ENCODE measurements at places on chromosomes 7 and 10. TPM values are rescaled to one million over a fixed set of nuclear protein-coding genes. Genes with fewer than 3 reads are reported as not detected.

Gene RELN
- total RNA-seq: not detected

DNA sequence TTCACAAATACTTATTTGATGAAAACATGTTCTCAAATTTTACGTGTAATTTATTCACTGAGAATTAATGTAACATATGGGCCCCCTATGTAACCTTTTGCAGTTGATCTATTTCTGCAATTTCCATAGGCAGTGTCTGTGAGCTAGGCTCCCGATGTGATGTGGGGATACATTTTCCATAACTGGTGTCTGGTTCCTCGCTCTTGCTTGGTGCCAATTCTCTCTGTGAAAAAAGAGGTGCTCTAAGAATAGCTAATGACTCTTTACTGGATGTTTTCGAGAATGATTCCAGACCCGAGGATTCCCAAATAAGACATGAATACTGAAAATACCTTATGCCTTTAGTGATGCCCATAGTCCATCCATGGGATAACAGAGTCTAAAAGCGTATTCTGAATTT is 286.7 kb upstream of the FZD8 start:
- no peaks in the 10 kb centered on the region for H3K36me3 ChIP-seq
- no peaks in the 10 kb centered on the region for H3K4me1 ChIP-seq
- H3K27me3 ChIP-seq: no peaks in the 10 kb centered on the region
- no peak for DNase-seq

DNA sequence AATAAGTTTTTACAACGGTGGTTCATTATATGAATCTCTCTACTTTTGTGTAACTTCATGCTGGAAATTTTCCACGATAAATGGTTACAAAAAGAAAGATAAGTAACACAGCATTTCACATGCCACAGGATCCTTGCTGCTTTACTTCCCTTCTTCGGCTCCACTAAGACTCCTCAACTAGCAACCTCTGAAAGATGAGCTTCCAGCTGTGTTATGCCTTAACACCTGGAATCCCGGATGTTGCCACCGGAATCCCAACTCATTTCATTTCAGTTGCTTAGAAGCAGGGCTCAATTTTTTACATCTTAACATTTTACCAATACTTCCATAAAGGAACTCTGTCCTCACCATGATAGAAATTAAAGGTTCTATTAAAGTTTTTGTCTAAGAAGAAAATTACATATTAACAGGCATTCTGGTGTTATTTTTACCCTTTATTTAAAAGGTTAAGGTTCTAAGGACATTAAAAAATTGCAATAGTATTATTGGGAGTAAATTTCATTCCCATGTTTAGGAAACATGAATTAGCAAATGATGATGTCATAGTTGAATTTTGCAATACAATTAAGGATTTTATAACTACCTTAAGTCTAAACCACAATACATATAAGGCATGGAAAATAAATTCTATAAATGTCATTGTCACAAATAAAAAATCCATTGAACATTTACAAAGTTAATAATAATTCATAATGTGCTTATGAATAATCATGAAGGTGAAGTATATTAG is 57.1 kb upstream of the IL6 start:
- no peak overlapping the region for H3K27ac ChIP-seq
- peaks cover 58% of the 10 kb centered on the region for H3K4me1 ChIP-seq
- peaks cover 28% of the 10 kb centered on the region for H3K36me3 ChIP-seq
- peaks cover 11% of the 10 kb centered on the region for H3K27me3 ChIP-seq
- H3K4me3 ChIP-seq: no peak overlapping the region

GRCh38 chr10:103923502-103923901 is 5.5 kb upstream of the STN1 start:
- H3K4me3 ChIP-seq: no peak overlapping the region
- no peaks in the 10 kb centered on the region for H3K27me3 ChIP-seq
- no peaks in the 10 kb centered on the region for H3K36me3 ChIP-seq
- H3K4me1 ChIP-seq: peaks cover 12% of the 10 kb centered on the region

DNA sequence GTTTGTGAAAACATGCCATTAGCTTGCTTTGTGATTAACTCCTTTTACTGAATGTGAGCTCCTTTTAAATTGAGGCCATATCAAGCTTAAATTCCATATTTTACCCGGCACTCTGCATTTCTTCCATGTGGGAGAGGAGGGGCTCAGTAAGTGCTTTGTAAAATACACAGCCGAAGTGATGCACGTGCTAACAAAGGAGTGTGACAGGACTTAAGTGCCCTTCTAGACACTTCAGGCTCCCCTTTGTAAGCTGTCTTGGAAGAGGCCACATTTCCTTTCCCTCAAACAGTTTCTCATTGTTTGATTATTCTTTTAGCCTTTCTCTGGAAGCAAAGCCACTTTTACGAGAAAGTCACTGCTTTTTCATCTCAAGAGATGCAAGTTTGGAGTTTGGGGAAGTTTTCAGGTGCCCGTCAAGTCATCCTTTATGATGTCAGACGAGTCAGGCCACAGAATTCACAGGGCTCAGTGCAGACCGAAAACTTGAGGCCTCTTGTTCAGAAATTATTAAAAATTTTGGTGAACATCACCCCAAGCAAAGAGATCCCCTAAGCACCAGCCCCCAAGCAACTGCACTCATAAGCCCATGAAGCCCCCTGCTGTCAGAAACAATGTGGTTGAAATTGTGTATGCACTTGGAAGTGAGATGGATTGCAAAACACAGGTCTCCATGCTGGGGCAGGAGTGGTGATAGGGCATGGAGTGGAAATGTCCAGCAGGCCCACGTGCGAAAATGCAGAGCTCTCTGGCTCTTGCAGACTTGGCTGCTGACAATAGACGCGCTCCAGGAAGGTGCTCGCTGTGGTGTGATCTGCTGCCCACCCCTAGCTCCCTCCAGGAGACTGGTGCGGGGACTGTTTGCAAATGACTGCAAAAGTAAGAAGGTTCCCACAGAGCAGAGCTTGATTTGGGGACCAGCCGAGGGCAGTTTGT is 11.5 kb downstream of the IKZF1 start:
- peak overlapping the region; percentile 100 for H3K27ac ChIP-seq
- DNase-seq: no peak
- peaks cover 90% of the 10 kb centered on the region for H3K36me3 ChIP-seq
- H3K4me1 ChIP-seq: peaks cover 89% of the 10 kb centered on the region

Gene TRIM73
- total RNA-seq: 13.1 TPM

DNA sequence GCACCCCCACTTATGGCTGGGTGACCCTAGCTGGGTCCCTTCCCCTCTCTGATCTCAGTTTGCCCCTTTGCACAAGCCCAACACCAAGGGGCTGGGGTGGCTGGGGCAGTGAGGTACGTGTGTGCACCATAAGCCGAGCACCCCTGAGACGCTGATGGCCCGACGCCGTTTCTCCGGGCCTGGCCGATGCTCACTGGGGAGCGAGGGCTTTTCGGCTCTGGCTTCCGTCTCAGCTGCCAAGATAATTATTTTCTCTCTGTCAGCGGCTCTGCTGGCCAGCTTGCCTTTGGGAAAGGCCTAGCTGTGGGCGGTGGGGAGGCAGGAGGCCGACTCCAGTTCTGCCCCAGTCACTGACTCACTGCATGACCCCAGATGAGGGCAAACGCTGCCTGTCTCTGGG is 91.0 kb downstream of the ZMIZ1 start:
- H3K4me1 ChIP-seq: no peaks in the 10 kb centered on the region
- H3K27me3 ChIP-seq: no peaks in the 10 kb centered on the region
- no peak for DNase-seq
- H3K27ac ChIP-seq: no peak overlapping the region
- H3K36me3 ChIP-seq: no peaks in the 10 kb centered on the region

DNA sequence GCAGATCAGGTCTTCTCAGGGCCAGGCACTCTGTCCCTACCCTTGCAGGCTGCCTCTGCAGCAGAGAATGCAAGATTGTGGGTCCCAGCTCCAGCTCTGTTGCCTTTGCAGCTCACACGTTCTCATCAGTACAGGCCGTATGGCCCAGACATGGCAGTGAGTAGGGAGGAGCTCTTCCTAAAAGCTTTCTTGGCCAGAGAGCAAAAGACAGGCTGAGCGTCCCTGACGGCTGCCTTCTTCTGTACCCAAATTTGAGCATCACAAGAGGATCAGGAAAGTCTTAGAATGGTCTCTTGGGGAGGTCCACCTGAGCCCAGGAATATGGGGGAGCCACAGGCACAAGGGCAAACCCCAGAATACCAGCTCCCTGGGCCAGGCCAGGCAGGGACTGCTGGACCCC is 266.3 kb upstream of the ZMIZ1 start:
- no peaks in the 10 kb centered on the region for H3K36me3 ChIP-seq
- no peak overlapping the region for H3K27ac ChIP-seq
- no peaks in the 10 kb centered on the region for H3K4me1 ChIP-seq
- H3K4me3 ChIP-seq: no peak overlapping the region
- no peak for DNase-seq

- H3K4me3 ChIP-seq: no peak overlapping the region
- H3K4me1 ChIP-seq: peaks cover 1% of the 10 kb centered on the region
- H3K36me3 ChIP-seq: no peaks in the 10 kb centered on the region
- no peaks in the 10 kb centered on the region for H3K27me3 ChIP-seq
- no peak overlapping the region for H3K27ac ChIP-seq
Measured at GRCh38 chr10:93272884-93273675, 199.4 kb downstream of the CYP26A1 start.

Gene ADRA2A
- total RNA-seq: not detected

Gene TWIST1
- total RNA-seq: 0.12 TPM

- no peak overlapping the region for H3K27ac ChIP-seq
- no peak for DNase-seq
Measured at GRCh38 chr10:71244431-71245419, 32.4 kb downstream of the UNC5B start.

DNA sequence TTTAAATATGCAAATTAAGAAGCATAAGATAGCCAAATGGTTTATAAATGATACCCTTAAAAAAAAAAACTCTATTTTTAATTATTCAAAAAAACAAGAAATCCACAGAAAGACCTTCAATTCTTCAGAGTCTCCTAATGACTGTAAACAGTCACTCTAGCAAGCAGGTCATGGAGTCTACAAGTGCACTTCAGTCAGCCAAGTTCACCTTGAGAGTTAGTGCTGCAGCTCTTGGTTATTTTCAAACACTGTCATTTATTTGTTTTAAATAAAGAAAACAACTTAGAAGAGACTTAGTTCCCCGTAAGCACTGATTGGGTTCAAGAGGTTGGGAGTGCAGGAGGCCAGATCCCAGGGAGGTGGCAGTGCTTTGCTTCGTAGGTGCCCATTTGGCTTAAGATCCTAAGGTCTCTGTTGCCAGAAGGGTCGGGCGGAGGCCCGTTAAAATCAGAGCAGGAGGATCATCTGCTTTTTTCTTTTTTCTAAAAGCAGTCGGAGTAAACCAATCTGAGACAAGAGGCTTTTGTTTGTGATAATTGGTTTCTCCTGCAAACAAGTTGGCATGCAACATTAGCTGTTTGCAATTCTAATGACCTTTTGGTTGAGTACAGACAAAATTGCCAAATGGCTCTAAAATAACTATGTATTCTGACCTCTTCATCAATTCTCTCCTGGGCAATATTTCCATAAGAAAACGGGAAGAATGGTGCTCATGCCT is 86.4 kb upstream of the ELMO1 start:
- no peaks in the 10 kb centered on the region for H3K4me1 ChIP-seq
- H3K36me3 ChIP-seq: no peaks in the 10 kb centered on the region

DNA sequence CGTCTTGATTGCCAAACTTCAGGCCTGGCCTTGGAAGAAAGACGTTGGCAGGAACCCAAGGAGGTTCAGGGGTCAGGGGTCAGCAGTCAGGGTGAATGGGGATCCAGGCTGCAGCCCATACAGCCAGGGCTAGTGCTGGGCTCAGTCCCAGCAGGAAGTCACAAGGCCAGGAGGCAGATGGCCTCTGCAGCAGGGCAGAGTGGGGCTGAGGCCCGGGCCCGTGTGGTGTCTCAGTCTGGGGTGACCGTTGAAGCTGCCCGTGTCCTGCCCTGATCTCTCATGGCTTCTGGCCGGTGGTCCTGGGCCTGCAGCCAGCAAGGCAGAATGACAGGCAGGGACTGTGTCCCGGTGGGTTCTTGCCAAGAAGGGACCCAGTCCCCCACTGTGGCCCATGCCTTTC is 26.6 kb upstream of the PURB start:
- H3K4me1 ChIP-seq: peaks cover 18% of the 10 kb centered on the region
- DNase-seq: no peak
- no peak overlapping the region for H3K4me3 ChIP-seq

DNA sequence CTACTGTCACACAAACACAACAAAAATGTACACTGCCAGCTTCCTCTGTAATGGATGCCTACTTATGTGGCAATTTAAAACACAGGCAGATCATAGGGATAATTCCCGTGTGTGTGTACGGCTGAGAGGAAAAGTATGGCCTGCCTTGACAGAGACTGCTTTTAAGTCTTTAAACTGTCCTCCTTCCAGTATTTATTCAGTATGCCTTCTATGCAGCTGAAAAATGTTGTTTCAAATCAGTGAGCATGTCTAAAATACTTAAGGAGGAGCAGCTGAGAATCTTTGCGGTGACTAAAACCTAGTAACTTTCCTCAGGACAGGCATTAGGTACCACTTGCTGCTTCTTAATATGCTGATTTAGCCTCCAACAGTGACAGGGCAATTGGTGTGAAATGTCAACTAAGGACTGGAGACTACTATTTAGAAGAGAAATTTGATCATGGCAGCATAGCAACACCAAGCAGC is 126.3 kb downstream of the CACNA2D1 start:
- H3K27ac ChIP-seq: no peak overlapping the region
- DNase-seq: no peak
- no peaks in the 10 kb centered on the region for H3K36me3 ChIP-seq
- no peaks in the 10 kb centered on the region for H3K4me1 ChIP-seq

DNA sequence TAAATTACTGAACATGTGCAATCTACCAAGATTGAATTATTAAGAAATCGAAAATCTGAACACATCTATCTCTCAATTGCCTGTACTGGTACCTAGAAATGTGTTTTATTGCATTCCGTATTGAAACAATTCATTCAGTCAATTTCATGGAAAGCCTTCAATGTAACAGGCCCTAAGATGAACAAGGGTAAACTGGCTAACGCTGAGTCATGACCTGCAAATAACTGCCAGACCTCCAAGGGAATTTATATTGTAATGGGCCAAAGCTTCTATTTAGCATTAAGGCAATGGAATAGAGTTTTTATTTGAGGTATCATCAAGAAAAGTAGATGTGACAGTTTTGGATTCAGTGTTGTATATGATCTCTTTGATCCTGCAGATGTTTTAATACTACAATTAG is 49.9 kb upstream of the CD36 start:
- no peak overlapping the region for H3K4me3 ChIP-seq
- DNase-seq: no peak
- no peak overlapping the region for H3K27ac ChIP-seq
- H3K36me3 ChIP-seq: no peaks in the 10 kb centered on the region
- no peaks in the 10 kb centered on the region for H3K27me3 ChIP-seq

Data from activated CD4-positive, alpha-beta T cell treated with anti-CD3 and anti-CD28 coated beads, Interleukin-2, amount 10 ng/mL, durations not matched to agents 7 days and 5 days (primary cell).